Right atrium auricular region (tissue), 2 donors: ENCODE measurements at places on chromosomes 4 and X.

- no peak for DNase-seq
These were observed 27.9 kb downstream of the CCDC149 start for GRCh38 chr4:24884902-24885301.

DNA sequence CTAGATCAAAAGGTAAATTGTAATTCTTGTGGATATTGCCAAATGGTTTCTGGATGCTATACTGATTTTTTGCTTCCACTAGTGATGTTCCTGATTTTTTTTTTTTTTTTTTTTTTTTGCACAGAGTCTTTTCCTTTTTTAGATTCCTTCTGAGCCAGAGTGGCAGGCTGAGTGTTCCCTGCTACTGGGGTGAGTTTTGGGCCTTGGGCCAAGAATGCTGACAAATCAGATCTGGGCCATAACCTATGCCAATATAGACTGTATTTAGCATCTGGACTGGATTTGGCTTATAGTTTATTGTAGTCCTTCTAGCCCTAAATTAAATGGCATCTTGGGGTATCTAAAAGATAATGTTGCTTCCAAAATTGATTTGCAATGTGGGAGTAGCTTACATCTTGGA lies 52.8 kb downstream of the REPS2 start:
- DNase-seq: no peak

GRCh38 chrX:77776659-77777058 lies 9.4 kb downstream of the ATRX start:
- DNase-seq: no peak

GRCh38 chr4:84726356-84726755 lies 143.4 kb downstream of the CDS1 start:
- DNase-seq: no peak

- no peak for DNase-seq
These were observed 138.0 kb downstream of the RPA4 start for GRCh38 chrX:97021680-97022079.

GRCh38 chrX:135974279-135974856 lies 580 bp upstream of the MMGT1 start:
- peak; percentile 62 for DNase-seq

- DNase-seq: peak; percentile 82
These were observed 1.3 kb downstream of the AFF1 start for GRCh38 chr4:86935853-86936733.

DNA sequence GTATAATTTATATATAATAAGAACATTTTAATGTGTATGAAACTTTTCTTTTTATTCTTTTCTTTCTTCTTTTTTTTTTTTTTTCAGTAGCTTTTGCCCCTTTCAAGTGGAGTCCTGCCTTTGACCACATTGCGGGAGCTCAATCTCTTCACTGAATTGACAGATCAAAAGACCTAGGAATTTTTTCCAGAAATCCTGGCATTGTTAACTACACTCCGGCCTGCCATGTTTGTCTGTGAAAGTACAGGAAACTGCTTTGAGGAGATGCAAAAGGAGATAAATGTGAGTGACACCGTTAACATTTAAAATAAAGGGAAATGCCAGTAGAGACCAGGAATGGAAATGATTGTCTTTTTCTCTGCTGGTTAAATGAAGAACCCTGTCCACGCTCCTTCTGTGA lies 159.3 kb upstream of the VCX3A start:
- no peak for DNase-seq

DNA sequence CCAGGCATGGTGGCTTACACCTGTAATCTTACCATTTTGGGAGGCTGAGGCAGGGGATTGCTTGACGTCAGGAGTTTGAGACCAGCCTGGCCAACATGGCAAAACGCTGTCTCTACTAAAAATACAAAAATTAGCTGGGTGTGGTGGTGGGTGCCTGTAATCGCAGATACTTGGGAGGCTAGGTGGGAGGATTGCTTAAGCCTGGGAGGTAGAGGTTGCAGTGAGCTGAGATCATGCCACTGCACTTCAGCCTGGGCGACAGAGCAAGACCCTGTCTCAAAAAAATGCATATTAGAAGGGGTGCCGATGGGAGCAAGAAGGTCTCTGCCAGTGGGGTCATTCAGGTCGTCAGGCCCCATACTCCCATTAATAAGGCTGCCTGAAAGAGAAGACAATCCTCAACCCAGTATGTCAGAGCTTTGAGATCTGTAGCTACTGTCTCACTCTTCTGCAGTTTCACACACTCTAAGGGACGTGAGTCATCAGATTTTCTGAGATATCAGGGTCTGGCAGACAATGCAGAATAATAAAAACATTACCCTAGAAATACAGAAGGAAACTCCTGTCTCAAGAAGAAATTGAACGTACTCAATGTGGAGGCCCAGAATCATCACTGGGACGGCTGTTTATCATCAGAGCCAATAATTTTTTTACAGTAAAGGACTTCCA lies 176.7 kb upstream of the FAT1 start:
- DNase-seq: no peak

DNA sequence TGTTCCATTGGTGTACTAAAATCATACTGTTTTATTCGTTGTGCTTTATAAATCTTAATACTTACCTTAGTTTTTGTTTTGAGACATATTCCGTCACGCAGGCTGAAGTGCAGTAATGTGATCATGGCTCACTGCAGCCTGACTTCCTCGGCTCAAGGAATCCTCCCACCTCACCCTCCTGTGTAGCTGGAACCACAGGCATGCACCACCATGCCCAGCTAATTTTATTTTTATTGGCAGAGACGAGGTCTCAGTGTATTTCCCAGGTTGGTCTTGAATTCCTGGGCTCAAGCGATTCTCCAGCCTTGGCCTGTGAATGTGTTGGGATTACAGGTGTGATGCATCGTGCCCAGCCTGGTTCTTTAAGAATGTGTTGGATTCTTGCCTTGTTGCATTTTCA lies 24.4 kb upstream of the DCK start:
- no peak for DNase-seq

DNA sequence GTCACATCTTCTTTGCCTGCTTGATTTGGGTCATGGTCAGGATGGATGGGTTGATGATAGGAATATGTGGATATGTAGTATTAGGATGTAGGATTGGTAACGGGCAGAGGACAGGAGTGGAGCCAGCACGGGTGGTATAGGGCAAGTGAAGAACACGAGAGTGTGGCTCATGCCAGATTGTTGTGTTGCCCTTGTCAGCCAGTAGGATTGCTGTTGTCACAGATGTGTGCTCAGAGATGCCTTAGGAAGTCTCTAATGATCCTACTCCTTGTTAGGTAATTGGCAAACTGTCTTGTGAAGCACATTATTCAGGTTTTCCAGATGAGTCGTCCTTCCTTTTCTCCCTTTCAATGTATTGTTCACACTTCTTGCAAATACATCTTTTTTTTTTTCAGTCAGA lies 5.5 kb downstream of the ATP10D start:
- DNase-seq: no peak

DNA sequence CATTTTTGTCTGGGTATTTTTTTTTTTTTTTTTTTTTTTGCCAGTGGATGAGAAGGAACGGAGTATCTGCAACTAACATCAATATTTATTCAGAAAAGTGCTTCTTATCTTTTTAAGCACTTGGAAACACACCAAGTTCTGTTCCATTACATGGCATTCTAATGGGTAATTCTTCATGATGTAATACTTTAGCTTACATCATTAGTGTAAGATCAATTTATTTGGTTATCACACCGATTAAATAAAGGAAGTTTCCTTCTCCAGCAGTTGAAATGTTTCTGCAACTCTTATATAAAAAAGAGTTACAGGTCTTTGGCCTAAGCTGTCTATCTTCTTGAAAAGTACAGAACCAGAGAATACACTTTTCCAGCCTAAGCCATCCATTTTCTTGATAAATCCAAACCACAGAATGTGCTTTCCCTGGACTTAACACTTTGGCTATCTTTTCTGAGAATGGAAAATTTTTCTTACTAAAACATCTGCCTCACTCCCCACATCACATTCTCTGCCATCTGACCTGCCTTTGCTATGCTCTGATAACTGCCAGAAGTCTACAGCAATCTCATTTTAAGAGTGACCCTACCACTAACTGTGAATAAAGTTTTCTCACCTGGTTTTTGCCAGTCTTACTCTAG lies 191.9 kb upstream of the MAB21L2 start:
- no peak for DNase-seq

- no peak for DNase-seq
These were observed 69.1 kb upstream of the UCP1 start for GRCh38 chr4:140637836-140638235.

DNA sequence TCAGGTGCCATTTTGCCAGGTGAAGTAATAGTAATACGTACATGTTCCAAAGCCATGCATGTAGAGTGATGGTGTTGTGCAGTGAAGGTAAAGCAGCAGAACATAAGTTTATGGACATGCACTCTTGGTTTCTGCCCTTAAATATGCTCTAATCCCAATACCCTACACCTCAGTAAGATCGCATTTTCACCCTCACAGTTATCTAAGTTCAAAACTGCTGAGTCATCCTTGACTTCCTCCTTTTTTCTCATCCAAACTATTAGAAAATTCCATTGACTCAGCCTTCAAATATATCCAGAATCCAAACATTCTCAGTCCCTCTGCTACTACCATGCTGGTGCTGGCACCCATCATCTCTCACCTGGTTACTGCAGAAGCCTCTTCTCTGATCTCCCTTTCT lies 652.9 kb upstream of the IGFBP7 start:
- no peak for DNase-seq

DNA sequence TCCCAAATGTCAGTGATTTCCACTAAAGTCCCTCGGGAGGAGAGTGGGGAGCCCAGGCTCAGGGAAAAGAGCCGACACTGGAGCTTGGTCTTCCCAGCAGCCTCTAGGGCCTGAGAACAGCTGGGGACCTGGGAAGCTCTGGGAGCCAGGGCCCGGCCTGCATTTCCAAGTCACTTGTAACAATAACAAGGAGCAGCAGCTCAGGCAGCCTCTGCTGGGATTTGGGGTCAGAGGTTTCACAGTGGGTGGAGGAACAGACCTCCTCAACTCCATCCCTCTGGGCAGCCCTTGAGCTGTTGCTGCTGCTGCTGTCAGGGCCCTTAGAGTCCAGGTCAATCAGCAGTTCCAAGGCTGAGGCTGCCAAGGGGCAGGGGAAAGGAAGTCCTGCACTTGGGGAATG lies 11.1 kb downstream of the STARD8 start:
- no peak for DNase-seq

GRCh38 chr4:80831383-80832361 lies 198.8 kb upstream of the BMP3 start:
- DNase-seq: no peak

DNA sequence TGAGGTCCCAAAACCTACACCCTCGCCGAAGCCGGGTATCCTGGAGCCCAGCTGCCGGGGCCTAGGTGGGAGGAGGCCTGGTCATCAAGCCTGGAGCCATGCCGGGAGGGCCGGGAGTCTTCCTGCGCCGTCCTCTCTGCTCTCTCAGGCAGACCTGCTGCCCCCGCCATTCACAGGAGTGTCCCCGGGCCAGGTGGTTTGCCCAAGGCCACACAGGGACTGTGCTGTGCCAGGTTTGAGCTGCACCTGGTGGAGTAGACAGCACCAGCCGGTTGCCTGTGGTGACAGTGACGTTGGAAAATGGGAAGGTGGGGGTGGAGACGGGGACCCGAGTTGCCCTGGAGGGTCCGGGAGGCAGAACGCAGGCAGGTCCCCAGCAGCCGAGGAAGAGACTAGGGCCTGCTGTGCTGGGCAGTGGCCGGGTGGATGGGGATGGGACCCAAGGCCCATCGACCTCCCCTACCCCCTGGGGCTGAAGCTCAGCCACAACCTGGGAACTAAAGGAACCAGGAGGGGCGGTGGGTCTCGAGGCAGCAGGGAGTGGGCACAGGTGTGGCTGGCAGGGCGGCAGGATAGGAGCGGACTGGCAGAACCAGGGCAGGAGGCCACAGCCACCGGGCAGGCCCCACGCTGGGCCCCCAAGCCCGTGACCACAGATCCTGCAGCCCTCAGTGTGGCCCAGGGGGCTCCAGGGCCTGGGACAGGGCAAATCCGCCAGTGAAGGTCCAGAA lies 9.5 kb downstream of the DOK7 start:
- DNase-seq: no peak

DNA sequence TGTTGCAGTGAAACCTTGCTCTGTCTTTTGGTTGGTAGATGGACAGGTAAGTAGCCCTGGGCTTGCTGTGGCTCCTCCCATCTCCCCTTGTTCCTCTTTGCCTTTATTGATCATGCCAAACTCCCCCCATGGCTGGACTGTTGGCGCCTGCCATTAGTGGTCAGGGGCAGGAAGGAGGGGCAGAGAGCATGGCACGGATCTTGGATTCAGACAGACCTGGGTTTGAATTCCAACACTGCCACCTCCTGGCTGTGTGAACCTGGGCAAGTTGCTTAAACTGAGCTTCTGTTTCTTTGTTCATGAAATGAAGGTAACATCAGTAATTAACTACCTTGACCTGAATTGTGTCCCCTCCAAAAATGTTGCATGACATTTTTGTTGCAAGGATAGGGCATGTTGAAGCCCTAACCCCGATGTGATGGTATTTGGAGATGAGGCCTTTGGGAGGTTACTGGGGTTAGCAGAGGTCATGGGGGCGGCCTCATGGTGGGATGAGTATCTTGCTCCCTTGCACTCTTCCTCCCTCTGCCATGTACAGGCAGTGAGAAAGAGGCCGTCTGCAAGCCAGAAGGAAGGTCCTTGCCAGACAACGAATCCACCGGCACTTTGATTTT lies 6.0 kb downstream of the SLC2A9 start:
- no peak for DNase-seq

- no peak for DNase-seq
These were observed 17.3 kb downstream of the NIPAL1 start for GRCh38 chr4:48033825-48034413.

GRCh38 chrX:120262859-120263708 lies 12.5 kb downstream of the ZBTB33 start:
- DNase-seq: no peak

DNA sequence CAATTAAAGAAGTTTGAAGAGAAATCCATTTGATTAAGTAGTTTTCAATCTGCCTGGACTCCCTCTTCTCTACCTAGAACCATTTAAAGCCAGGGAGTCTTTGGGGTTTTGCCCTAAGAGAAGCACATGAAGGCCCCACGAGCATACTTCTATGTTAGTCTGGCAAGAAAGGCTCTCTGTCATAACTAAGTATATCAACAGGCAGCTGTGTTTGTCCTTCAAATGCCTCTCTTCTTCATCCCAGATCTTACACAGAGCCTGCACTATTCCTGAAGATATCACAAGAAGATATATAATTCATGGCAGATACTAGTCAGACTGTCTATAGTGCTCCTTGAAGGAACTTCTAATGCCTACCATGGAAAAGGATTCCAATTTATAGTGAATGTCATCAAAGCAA lies 206.2 kb downstream of the PRDM5 start:
- DNase-seq: no peak

- no peak for DNase-seq
These were observed 22.8 kb downstream of the QDPR start for GRCh38 chr4:17489123-17489522.

DNA sequence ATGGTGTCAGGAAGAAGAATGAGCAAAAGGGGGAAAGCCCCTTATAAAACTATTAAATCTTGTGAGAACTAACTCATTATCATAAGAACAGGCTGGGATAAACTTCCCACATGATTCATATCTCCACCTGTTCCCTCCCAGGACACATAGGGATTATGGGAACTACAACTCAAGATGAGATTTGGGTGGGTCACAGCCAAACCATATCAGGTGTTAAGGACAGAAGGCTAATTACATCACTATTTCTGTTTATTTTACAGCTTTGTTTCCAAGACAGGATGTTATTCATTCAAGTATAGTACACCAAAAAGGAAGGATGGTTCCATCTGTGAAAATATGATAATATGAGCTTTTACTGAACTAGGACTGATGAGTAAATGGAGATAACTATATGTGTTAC lies 63.7 kb upstream of the ARSJ start:
- DNase-seq: no peak

GRCh38 chr4:114875630-114876029 lies 237.8 kb downstream of the NDST4 start:
- no peak for DNase-seq
